ENCODE measurements at places on chromosomes 12 and 14. TPM values are rescaled to one million over a fixed set of nuclear protein-coding genes. Genes with fewer than 3 reads are reported as not detected.
A peak's percentile ranks its signal among the peaks of the same experiment; 100 is the strongest.

DNA sequence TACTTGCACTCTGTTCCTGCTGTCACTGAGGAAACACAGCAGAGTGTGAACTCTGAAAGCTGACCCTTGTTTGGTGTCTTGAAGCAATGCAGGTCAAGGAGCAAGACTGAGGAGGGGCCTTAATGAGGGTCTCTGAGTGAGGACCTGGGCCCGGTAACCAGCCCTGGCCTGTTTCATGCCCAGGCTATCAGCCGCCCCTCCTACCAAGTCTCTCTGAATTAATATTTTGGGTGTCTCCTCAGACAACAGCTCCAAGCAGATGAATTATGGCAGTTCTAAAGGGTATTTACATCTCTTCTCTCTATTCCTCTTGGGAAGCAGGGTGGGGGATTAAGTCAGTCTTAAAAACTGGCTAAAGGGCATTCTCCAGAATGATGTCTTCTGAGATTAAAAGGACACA lies 394.5 kb downstream of the ZFP36L1 start:
- DNase-seq, result no peak

DNA sequence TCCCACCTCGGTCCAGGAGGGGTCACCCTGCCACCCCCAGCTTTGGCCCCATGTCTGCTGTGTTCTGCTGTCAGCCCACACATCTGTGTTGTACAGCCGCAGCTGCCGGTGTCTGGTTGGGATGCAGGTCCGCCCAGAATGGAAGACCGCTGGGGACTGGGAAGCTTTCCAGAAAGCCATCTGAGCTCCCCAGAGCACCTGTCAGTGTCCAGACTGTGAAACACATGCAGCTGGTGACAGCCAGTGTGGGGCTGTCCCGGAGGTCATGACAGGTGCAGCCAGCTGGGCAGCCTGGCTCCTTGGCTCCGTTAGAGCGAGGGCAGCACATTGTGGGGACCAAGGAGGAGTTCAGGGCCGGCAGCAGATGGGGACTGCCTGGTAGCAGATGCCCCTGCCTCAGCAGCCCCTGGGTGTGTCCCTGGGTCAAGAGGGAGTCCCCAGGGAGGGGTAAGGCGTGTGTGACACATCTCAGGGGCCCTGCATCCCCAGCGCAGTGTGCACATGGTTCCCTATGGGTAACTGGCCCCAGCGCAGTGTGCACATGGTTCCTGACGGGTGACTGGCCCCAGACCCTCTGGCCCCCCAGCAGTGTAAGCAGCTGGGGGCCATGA lies 16.4 kb downstream of the CEP170B start:
- no peak for DNase-seq

- DNase-seq, result no peak
These were observed 265.0 kb upstream of the LRIG3 start for GRCh38 chr12:59185295-59185694.

DNA sequence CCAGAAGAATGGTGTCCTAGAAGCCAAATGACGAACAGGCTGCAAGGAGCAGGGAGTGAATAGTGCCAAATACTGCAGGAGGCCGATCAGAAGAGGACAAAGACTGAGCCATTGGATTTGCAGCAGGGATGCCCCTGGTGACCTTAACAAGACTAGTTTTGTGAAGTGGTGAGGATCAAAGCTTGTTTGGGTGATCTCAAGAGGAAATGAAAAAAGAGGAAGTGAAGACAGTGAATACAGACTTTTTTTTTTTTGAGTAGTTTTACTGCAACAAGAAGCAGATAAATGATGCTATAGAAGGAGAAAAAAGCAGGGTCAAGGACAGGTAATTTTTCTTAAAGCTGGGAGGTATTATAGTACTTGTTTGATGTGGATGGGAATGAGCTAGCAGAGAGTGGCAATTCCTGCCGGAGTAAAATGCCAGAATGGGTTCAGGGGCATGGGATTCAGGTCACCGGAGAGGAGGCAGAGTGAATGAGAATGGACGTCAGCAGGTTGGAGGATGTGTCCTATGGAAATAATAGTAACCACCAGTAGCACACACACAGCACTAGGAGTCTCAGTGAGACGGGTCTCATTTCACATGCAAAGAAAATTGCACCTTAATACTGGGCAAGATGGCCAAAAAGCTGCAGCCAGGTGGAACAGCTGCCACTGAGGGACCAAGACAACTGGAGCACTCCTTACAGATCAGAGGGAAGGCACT lies 345.8 kb upstream of the CCDC196 start:
- no peak for DNase-seq

DNA sequence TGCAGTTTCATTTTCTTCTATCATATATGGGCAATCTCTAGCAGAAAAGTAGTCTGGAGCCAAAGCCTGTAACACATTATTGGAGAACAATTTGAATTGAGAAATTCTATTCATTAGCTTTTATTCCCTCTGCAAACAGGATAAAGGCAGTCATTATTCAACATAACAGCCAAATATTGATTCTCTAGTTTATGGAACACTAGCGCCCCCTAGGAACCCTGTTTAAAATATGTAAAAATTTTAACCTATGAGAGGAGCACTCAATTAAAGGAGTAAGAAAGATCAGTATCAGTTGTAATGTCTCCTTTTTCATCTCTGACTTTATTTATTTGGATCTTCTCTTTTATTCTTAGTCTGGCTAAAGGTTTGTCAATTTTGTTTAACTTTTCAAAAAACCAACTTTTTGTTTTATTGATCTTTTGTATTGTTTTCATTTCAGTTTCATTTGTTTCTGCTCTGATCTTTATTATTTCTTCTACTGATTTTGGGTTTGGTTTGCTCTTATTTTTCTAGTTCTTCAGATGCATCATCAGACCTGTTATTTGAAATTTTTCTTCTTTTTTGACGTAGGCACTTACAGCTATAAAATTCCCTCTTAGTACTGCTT lies 4.8 kb upstream of the LMNTD1 start:
- no peak for DNase-seq

GRCh38 chr14:55270832-55271571 lies at the start of gene FBXO34:
FBXO34 (plus strand) TSS chr14:55271421; CDS start chr14:55350391, 78,970 bp downstream.
- peak; percentile 70 for DNase-seq

DNA sequence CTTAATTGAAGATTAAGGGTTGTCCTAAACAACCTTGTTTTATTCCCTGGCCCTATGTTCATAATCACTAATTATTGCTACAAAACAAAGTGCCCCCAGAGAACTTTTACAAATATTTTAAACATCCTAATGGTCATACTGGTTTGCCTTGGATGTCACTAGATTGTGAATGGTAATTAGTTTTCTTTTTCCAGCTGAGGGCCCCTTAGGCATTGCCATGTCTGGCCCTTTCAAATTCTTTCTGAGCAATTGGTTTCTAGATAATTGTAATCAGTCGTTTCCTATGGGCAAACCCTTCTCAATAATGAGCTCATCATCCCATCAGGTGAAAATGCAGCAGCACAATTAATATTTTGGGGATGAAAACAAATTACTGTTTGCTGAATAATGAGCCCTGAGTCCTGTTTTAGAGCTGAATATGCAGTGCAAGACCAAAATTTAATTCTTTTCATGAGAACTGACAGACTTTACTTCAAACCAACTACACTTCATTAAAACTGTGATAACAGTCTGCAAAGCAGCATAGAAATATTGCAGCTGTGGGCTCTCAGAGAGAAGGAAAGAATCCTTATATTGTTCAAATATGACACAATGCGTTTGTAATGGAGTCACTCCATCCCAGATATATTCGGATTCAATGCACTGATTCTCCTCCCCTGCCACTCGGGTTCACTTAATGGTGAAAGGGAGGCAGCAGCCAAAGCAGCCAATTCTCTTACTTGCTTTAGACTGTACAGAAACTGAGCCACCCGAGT lies 67.7 kb upstream of the ARHGAP5 start:
- DNase-seq, result no peak

DNA sequence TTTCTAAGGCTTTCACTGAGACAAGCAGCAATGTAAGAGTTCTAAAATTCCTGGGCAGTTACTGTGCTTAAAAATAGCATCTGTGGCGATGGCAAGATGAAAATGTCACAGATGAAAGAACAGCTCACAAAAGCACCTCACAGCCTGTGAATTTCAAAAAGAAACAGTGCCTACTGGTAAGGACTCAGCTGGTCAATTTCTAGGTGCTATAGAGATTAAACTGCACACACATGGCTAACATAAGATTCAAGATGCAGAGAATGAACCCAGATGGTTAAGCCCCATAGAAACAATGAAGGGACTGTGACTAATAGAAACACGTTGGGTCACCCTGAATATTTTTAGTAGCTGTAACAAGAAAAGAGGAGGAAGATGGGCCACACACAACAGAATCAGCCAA lies 12.0 kb upstream of the IL26 start:
- no peak for DNase-seq

DNA sequence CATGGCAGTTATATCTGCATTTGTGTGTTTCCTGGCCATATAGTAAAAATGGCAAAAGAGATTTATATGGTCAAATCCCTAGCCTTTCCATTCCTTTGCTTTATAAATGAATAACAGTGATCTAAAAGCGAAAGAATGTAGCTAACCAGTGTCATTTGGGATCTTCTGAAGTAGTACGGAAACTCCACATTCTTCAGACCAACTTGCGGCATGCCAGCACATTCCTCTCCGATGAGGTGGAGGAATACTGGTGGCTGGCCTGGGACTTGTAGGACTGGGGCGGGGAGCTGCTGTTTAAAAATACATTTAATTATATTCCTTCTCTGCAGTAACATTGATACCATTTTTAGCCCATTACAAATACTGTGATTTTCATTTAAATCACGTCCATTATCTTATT lies 85.3 kb downstream of the SAMD4A start:
- DNase-seq, result peak; percentile 78

The OTOGL gene
- not detected for total RNA-seq

DNA sequence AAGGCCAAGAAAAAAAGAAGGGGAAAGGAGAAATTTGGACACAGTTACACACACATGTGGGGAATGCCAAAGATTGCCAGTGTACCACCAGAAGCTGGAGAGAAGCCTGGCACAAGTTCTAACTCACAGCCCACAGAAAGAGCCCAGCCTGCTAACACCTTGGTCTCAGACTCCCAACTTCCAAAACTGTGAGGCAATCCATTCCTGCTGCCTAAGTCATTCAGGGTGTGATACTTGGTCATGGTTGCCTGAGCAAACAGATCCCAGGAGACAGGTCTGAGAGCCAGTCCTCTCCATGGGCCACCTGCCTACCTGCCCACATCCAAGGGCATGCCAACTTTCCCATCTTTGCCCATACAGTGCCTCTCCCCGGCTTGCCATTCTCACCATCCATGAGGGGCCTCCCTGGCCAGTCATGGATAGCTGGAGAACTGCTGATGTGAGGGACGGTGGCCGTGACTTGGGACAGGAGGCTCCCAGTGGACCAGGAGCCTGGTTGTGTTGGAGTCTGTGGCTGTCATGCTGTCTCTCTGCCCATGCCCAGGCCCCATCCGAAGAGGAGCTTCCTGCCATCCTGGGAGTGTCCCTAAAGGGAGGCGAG lies 198.0 kb upstream of the RTL1 start:
- no peak for DNase-seq

DNA sequence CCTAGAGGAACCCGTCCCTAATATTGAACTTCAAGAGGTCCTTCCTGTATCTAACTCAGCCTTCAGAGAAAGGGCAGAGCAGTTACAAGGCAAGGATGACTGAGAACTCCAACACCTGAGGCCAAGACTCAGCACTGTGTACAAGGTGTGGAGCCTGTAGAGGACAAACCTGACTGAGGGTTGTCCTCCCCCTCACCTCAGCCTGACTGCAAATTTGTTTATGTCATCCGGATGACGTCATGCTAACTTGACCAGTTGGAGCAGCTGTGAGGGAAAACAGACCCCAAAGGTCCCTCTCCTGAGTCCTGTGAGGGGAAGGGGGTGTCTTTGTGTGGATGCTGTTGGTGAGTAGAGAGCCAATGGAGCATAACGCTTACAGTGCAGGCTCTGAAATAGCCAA lies 4.3 kb downstream of the CRACR2A start:
- DNase-seq, result no peak

DNA sequence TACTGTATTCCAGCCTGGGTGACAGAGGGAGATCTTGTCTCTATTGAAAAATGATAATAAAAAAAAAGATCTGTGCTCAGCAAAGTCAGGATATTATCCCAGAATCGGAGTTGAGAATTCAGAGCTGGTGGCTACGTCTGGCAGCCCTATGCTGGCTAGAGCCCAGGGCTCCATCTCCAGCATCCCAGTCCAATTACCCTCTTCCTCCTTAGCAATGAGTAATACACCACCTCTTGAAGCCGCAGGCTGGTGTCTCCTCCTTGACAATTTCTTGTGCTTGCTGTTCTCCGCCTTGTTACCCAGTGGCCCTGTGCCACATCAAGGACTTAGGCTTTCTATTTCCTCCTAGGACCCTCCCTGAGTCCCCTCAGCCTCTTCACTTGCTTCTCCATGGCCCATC lies 38.4 kb upstream of the DDX11 start:
- DNase-seq, result no peak

DNA sequence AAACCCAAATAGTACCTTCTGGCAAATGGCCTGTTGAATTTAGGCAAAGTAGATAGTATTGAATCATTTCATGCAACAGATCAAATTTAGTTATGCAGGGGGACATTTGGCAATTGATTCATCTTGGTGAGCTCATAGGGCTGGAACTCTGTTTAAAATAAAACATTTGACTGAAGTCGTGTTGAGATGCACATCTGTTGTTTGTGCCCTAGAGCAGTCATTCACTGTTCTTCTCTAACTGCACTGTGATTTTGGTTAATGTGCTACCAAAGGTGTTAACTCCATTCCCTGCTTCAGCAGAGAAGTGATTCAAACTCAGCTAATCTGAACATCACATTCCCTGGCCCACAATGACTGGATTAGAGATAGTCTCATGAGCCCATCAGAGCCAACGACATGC lies 44.0 kb upstream of the CSRP2 start:
- DNase-seq, result no peak

GRCh38 chr12:7005311-7005710 lies 13.0 kb downstream of the LPCAT3 start:
- no peak for DNase-seq
